ENCODE measurements at places on chromosomes 5 and 9. TPM values are rescaled to one million over a fixed set of nuclear protein-coding genes. Genes with fewer than 3 reads are reported as not detected.
A peak's percentile ranks its signal among the peaks of the same experiment; 100 is the strongest.

Gene SV2C
- not detected for total RNA-seq

Gene DOCK2
- total RNA-seq = 6.1 TPM

Gene ENC1
- total RNA-seq = 56.6 TPM

GRCh38 chr9:76996700-76997099 lies 22.8 kb upstream of the FOXB2 start:
- DNase-seq = peak; percentile 22

GRCh38 chr5:172904643-172905345 lies 54.4 kb upstream of the RPL26L1 start:
- DNase-seq = no peak

GRCh38 chr5:56601641-56602071 lies 213.7 kb upstream of the MAP3K1 start:
- no peak for DNase-seq

DNA sequence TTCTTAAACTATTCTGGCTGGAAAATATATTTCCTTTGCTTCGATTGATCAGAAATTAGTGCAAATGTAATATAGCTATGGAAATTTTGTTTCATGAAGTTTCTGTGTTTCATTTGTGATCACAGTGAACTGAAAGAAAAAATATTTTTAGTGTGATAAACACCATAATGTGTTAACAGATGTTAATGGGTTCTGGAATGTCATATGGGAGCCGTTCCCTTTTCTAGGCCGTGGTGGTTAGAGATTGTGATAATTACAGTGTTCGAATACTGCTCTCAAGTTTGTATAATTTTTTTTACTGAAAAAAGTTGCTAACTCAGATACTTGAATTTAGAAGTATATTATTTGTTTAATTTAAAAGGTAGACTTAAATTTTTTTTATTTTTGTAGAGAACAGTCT lies 19.3 kb downstream of the GAPVD1 start:
- DNase-seq = no peak

- DNase-seq = peak; percentile 15
Measured at GRCh38 chr9:12723409-12724028, 30.3 kb downstream of the TYRP1 start.

DNA sequence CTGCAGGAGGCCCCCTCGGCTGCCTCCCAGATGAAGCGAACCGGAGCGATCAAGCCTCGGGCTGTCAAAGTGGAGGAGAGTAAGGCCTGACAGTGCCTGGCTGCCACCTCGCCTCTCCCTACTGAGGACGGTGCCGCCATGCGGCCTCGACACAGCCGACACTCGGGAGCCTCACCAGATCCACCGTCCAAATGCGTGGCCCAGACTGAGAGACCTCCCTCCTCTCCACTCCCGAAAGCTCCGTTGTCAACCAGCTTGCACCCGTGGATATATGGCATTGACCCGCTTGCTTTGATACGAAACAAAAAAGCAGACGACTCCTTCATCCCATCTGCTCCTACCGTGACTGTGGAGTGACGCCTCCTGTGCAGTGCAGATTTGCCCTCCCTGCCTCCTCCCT lies 6.9 kb upstream of the POMT1 start:
- DNase-seq = no peak

DNA sequence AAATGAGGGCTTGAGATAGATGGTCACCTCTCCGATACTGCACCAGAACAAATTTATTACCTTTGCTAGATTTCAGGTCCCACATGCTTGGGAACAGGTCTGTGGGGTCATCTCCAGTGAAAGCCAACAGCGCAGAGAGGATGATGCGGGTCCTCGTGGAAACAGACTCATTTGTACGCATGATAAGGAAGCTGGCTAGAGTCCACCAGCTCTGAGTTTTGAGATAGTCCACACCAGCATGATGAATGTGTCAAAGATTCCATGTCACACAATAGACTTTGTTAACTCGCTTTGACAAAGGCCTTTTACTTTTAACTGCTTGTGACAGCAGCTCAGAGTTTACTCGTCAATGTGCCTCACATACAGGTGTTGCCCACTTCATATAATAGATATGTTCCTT lies 105.4 kb upstream of the TBCA start:
- no peak for DNase-seq

DNA sequence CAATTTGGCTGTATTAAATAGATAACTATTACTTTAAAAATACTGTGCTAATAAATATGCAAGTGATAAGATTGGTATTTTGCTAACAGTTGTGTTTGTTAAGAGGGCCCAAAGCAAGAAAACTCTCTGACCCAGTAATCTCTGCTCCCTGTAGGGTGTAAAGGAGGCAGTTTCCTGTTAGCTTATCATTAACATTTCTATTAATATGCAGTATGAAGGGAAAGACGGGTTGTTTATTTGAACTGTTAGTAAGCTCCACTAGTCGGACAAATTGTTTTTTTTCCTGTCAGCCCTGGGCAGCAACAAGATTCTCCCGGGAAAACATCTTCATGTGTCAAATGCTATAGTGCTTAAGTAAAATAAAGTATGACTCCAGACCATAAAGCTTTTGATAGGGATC lies 35.6 kb downstream of the ERP44 start:
- DNase-seq = no peak

GRCh38 chr5:178589180-178590140 lies 733 bp downstream of the COL23A1 start:
- DNase-seq = no peak

DNA sequence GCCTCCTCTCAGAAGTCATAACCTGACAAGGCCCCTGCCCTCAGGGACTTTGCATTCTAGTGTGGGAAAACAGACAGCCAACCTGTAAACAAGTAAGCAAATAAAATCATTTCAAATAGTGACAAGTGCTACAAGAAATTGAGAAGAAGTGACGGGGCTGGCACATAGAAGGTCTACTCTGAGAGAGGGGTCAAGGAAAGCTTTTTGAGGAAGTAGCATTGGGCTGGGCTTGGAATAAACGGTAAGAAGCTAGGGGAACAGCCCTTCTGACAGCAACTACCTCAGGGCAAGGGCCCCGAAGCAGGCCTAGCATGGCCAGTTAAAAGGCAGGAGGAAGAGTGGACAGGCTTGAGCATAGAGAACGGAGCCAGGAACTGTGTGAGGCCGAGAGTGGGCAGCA lies 4.8 kb upstream of the SLC2A8 start:
- no peak for DNase-seq

- DNase-seq = no peak
Measured at GRCh38 chr9:81680006-81680405, 9.3 kb downstream of the TLE1 start.

DNA sequence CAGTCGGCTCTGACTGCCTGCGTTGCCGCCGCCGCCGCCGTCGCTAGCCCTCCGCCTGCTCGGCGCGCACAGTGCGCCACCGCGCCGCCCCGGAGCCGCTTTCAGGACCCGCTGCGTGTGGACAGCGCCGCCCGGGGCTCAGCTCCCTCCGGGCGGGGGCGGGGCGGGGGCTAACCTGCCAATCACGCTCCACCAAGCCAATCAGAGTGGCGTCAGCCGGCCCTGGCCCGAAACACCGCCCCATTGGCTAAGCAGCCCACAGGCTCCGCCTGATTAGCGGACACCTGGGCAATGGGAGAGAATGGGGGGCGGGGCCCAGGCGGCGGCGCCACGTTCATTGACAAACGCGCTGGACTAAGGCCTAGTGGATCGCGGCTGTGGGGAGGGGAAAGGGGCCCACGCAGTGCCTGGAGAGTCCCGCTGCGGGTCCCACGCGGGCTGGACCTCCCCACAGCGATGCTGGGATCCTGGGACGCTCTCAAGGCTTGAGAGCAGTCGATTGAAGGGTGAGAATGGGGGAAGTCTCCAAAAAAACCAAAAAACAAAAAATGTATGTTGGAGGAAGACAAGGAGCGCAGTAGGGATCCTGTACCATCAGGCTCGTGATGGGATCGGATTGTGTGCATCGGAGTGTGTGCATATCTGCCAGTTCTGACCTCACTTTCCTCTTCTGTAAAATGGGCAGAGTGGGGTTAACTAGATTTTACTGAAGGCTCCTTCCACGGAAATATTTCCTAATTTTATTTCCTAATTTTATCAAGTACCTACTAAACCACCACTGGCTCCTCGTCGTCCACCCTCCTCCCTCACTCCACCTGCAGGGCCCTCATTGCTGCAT lies 6.3 kb downstream of the PAX5 start:
- peak; percentile 73 for DNase-seq

DNA sequence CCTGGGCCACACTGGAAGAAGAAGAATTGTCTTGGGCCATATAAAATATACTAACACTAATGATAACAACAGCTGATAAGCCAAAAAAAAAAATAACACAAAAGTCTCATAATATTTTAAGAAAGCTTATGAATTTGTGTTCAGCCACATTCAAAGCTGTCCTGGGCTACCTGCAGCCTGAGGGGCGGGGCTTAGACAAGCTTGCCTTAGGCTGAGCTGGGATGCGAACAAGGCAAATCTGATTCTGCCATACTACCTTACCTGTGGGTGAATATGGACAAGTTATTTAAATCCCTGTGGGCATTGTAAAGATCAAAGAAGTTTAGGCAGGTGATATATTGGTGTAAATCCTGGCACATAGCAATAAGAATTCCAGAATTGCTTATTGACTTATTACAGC lies 212.3 kb upstream of the ATP10B start:
- no peak for DNase-seq

- DNase-seq = peak; percentile 7
Measured at GRCh38 chr5:178111925-178112324, 1.4 kb upstream of the N4BP3 start.

DNA sequence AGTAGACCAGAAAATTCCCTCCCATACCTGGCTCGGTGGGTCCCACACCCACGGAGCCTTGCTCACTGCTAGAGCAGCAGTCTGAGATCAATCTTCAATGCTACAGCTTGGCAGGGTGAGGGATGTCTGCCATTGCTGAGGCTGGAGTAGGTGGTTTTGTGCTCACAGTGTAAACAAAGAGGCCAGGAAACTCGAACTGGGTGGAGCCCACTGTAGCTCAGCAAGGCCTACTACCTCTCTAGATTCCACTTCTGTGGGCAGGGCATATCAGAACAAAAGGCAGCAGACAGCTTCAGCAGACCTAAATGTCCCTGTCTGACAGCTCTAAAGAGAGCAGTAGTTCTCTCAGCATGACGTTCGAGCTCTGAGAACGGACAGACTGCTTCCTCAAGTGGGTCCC lies 5.6 kb upstream of the GZMA start:
- DNase-seq = no peak
